ENCODE measurements at places on chromosomes 4 and X.

DNA sequence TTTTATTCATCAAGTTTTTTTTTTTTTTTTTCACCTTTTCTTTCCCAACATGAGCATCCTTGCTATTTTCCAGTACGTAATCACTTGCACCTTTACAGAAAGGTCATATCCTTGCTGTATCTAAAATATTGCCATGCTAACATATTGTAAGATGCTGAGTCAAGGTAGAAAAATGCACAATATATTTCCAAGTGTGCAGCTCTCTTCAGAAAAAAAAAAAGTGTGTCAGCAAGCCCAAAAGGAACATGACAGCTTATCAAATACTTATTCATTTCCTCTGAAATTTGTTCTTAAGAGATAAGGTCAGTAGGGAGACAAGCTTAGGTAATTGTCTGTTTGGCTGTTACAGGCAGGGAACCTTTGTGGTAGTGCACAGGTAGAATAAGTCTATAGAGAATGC, 27.0 kb downstream of the SH2D1A start:
- DNase-seq: no peak

GRCh38 chr4:81960961-81961360, 412.8 kb downstream of the HNRNPD start:
- no peak for DNase-seq

GRCh38 chrX:8413279-8413678, 51.4 kb upstream of the VCX3B start:
- DNase-seq: no peak

DNA sequence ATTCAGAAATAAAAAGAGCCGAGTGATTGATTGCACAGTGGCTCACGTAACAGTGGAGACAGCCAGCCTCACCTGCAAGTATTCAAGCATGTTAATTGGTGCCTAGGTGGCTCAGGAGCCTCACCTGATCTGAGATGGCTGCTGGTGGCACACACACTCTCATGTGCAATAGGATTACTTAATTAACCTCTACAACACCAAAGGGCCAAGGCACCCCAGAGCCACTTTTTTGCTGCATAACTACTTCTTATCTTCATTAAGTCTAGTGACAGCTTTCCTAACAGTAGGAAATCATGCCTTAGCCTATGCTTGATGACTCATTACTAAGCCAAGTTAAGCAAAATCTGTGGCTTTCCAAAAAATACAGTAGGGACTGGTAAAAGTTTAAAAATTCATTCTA, 117.3 kb upstream of the NOCT start:
- DNase-seq: no peak

- no peak for DNase-seq
These were observed 6.7 kb upstream of the MID2 start for GRCh38 chrX:107818900-107819521.

- no peak for DNase-seq
These were observed 824.5 kb downstream of the STIM2 start for GRCh38 chr4:27685091-27685490.

DNA sequence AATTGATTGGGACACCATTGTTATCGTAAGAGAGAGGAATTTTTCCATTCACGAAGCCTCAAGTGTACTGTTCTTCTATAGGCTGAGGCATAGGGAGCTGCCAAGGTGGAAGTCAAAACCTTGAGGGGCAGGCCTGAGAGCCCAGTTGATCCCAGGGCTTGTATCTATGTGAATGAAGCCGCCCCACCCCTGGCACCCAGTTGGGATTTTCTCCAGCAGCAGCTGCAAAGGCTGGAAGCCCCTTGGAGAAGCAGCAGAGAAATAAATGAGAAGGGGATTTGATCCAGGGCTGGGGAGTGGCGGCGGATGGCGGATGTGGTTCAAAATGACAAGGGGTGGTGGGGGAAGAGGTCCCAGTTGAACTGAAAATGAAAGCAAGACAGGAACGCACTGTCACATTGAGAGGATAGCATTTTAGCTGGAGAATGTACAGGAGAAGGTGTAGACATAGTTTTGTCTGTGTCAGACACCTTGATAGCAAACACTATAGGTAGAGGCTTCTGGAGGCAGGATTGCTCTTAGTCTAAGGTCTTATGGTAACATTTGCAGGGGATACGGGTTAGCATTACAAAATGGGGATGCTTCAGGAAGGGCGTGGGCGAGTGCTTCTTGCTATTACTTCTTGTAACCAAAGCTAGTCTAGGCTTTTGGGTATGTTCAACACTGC, 32.6 kb downstream of the DOCK11 start:
- peak; percentile 43 for DNase-seq
